ENCODE measurements at places on chromosomes 4 and X.

- H3K4me1 ChIP-seq = no peaks in the 10 kb centered on the region
- no peak overlapping the region for H3K27ac ChIP-seq
- no peaks in the 10 kb centered on the region for H3K27me3 ChIP-seq
- H3K4me3 ChIP-seq = no peak overlapping the region
- DNase-seq = no peak
Measured at GRCh38 chrX:20477836-20478524, 211.3 kb upstream of the RPS6KA3 start.

- DNase-seq = no peak
- H3K27ac ChIP-seq = no peak overlapping the region
- no peaks in the 10 kb centered on the region for H3K27me3 ChIP-seq
- no peaks in the 10 kb centered on the region for H3K36me3 ChIP-seq
- no peaks in the 10 kb centered on the region for H3K4me1 ChIP-seq
Measured at GRCh38 chrX:46208225-46208854, 336.9 kb downstream of the ZNF674 start.

GRCh38 chr4:13654162-13654797, 26.8 kb upstream of the BOD1L1 start:
- DNase-seq = peak; percentile 71
- H3K27ac ChIP-seq = no peak overlapping the region
- no peaks in the 10 kb centered on the region for H3K36me3 ChIP-seq
- no peaks in the 10 kb centered on the region for H3K27me3 ChIP-seq

DNA sequence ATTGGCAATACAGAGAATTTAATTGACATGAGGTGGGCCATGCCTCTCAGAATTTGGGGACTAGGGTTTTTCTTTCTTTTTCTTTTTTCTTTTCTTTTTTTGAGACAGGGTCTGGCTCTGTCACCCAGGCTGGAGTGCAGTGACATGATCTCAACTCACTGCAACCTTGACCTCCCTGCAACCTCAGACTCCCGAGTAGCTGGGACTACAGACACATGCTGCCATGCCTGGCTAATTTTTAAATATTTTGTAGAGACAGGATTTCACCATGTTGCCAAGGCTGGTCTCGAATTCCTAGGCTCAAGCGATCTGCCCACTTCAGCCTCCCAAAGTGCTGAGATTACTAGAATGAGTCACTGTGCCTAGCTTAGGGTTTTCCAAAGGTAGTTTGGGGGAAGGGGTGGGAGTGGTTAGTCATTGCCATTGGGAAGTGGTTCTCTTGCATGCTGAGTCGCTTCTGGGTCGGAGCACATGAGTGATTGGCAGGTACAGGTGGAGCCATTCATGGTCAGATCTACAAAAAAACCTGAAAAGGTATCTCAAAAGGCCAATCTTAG, 54.5 kb downstream of the MID2 start:
- DNase-seq = no peak
- no peaks in the 10 kb centered on the region for H3K4me1 ChIP-seq
- no peaks in the 10 kb centered on the region for H3K27me3 ChIP-seq
- no peak overlapping the region for H3K27ac ChIP-seq
- H3K4me3 ChIP-seq = no peak overlapping the region

DNA sequence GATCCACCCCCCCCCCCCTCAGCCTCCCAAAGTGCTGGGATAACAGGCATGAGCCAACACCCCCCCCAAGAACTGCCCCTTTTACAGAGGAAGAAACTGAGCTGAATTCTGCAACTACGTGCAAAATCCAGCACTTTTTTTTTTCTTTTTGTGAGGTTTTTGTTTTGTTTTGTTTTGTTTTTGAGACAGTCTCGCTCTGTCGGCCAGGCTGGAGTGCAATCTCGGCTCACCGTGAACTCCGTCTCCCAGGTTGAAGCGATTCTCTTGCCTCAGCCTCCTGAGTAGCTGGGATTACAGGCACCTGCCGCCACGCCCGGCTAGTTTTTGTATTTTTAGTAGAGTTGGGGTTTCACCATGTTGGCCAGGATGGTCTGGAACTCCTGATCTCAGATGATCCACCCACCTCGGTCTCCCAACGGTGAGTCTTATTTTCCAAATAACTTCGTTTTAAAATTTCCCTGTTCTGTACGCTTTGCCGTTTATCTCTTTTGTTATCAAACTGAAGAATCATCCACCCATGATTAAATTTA, 4.9 kb downstream of the CRLF2 start:
- H3K4me3 ChIP-seq = peak overlapping the region; percentile 45
- no peaks in the 10 kb centered on the region for H3K27me3 ChIP-seq
- no peaks in the 10 kb centered on the region for H3K36me3 ChIP-seq
- no peak for DNase-seq
- peaks cover 40% of the 10 kb centered on the region for H3K4me1 ChIP-seq
- peak overlapping the region; percentile 50 for H3K27ac ChIP-seq

DNA sequence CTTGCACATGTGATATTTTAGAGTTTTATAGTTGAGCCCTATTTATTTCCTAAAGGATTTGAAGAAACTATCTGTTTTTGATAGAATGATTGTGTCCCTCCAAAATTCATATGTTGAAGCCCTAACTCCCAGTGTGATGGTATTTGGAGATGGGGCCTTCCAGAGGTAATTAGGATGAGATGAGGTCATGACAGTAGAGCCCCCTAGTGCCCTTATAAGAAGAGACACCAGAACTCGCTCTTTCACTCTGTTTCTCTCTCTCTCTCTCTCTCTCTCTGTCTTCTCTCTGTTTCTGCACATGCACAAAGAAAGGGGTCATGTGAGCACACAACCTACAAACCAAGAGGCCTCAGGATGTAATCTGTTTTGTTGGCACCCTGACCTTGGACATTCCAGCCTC, 921.9 kb upstream of the DIAPH2 start:
- no peaks in the 10 kb centered on the region for H3K4me1 ChIP-seq
- no peak for DNase-seq
- no peaks in the 10 kb centered on the region for H3K27me3 ChIP-seq
- H3K4me3 ChIP-seq = no peak overlapping the region
- no peaks in the 10 kb centered on the region for H3K36me3 ChIP-seq

GRCh38 chr4:40721730-40722171, 28.0 kb upstream of the NSUN7 start:
- no peaks in the 10 kb centered on the region for H3K36me3 ChIP-seq
- H3K4me3 ChIP-seq = no peak overlapping the region
- no peaks in the 10 kb centered on the region for H3K27me3 ChIP-seq
- H3K27ac ChIP-seq = no peak overlapping the region
- peaks cover 15% of the 10 kb centered on the region for H3K4me1 ChIP-seq
- no peak for DNase-seq

- H3K4me3 ChIP-seq = no peak overlapping the region
- no peaks in the 10 kb centered on the region for H3K27me3 ChIP-seq
- no peak for DNase-seq
- H3K36me3 ChIP-seq = peaks cover 8% of the 10 kb centered on the region
Measured at GRCh38 chrX:150697641-150698040, 4.4 kb downstream of the MTMR1 start.

- no peak overlapping the region for H3K27ac ChIP-seq
- no peak overlapping the region for H3K4me3 ChIP-seq
- no peaks in the 10 kb centered on the region for H3K4me1 ChIP-seq
Measured at GRCh38 chrX:41148553-41148952, 63.3 kb downstream of the USP9X start.

- H3K4me3 ChIP-seq = no peak overlapping the region
- H3K4me1 ChIP-seq = no peaks in the 10 kb centered on the region
- DNase-seq = no peak
- H3K36me3 ChIP-seq = no peaks in the 10 kb centered on the region
- H3K27ac ChIP-seq = no peak overlapping the region
- H3K27me3 ChIP-seq = no peaks in the 10 kb centered on the region
Measured at GRCh38 chr4:127575888-127576287, 56.9 kb upstream of the INTU start.

DNA sequence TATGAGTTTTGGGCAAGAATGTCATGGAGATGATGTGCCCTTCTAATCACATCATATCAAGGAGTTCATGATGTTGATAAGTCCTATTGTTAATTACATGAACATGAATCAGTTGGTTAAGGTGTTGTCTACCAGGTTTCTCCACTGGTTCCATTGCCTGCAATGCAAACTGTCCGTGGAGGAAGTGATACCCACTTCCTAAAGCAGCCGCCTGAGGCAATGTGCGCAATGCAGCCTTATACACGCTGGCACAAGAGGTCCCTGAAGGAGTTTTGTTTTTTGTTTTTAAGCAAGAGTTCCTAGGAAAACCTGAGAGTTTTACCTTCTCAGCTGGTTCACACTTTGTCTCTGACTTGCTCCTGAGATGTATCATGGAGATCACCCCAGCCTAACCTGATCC, 5.9 kb upstream of the GPKOW start:
- no peaks in the 10 kb centered on the region for H3K36me3 ChIP-seq
- no peak for DNase-seq
- no peak overlapping the region for H3K4me3 ChIP-seq
- no peak overlapping the region for H3K27ac ChIP-seq
- no peaks in the 10 kb centered on the region for H3K4me1 ChIP-seq

- no peaks in the 10 kb centered on the region for H3K4me1 ChIP-seq
- no peak overlapping the region for H3K4me3 ChIP-seq
- H3K27me3 ChIP-seq = no peaks in the 10 kb centered on the region
- no peak overlapping the region for H3K27ac ChIP-seq
Measured at GRCh38 chr4:162874748-162875147, 291.9 kb downstream of the NAF1 start.

- DNase-seq = no peak
- no peaks in the 10 kb centered on the region for H3K36me3 ChIP-seq
- H3K27ac ChIP-seq = no peak overlapping the region
- H3K4me1 ChIP-seq = no peaks in the 10 kb centered on the region
- no peak overlapping the region for H3K4me3 ChIP-seq
- H3K27me3 ChIP-seq = no peaks in the 10 kb centered on the region
Measured at GRCh38 chr4:92677805-92678204, 374.0 kb downstream of the GRID2 start.

DNA sequence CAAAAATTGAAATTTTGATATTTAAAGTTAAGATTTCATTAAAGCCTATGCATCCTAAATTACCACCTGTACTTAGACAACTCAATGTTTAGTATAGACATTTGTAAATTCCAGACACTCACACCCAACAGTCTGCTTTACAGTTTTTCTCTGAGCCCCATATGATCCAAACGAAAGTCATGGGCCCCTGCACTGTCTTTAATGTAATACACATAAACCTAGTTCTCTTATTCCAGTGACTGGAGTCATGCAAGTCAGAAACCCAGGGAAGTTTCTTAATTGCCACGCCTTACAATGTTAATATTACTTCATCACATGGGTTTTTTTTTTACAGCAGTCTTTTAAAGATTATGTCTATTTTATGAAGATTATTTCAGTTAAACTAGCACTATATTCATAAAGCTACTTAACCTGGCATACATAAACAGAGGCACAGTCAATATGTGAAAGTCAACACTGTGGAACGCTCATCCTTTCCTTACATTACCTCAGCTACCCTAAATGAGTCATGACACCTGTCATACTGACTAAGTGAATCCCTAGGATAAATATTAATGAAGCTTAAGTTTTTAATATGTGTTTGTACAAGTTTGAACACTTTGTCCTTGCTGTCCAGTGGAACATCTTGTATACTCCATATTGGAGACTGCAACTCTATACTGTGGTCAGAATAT, 67.7 kb upstream of the H2AZ1 start:
- no peaks in the 10 kb centered on the region for H3K36me3 ChIP-seq
- H3K4me1 ChIP-seq = no peaks in the 10 kb centered on the region
- no peak overlapping the region for H3K27ac ChIP-seq

GRCh38 chr4:139905489-139905888, 239.9 kb downstream of the MGST2 start:
- H3K4me1 ChIP-seq = no peaks in the 10 kb centered on the region
- H3K27me3 ChIP-seq = no peaks in the 10 kb centered on the region
- no peak overlapping the region for H3K4me3 ChIP-seq
- H3K27ac ChIP-seq = no peak overlapping the region

- peaks cover 23% of the 10 kb centered on the region for H3K4me1 ChIP-seq
- H3K27ac ChIP-seq = no peak overlapping the region
- H3K4me3 ChIP-seq = no peak overlapping the region
- no peaks in the 10 kb centered on the region for H3K36me3 ChIP-seq
- no peaks in the 10 kb centered on the region for H3K27me3 ChIP-seq
Measured at GRCh38 chrX:119762718-119763117, 4.3 kb downstream of the SOWAHD start.

GRCh38 chrX:68354879-68355628, 78.2 kb downstream of the OPHN1 start:
- H3K4me3 ChIP-seq = no peak overlapping the region
- no peak for DNase-seq
- no peaks in the 10 kb centered on the region for H3K36me3 ChIP-seq
- no peaks in the 10 kb centered on the region for H3K27me3 ChIP-seq

DNA sequence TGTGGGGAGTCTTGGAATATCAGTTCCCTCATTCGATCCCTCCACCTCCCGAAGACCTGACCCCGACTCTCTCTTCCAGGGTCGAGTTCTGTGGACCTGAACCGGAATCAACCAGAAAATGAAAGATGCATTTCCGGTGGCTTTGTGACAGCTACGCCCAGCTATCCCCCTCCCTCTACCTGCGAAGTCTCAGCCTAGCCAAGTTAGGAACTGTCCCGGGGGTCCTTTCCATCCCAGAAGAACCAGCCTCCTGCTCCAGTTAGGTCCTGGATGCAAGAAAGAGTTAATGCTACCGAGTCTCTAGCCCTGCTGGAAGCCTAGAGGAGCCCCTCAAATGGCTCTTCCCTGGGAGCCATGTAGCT, 13.4 kb upstream of the ETDC start:
- H3K36me3 ChIP-seq = peaks cover 3% of the 10 kb centered on the region
- peaks cover 15% of the 10 kb centered on the region for H3K4me1 ChIP-seq
- H3K27ac ChIP-seq = peak overlapping the region; percentile 55
- no peak for DNase-seq
- H3K4me3 ChIP-seq = peak overlapping the region; percentile 69

- H3K27ac ChIP-seq = no peak overlapping the region
- no peak for DNase-seq
- H3K4me3 ChIP-seq = no peak overlapping the region
Measured at GRCh38 chrX:67725471-67725870, 181.7 kb downstream of the AR start.

- no peak overlapping the region for H3K4me3 ChIP-seq
- no peak for DNase-seq
- no peaks in the 10 kb centered on the region for H3K27me3 ChIP-seq
- H3K27ac ChIP-seq = no peak overlapping the region
- no peaks in the 10 kb centered on the region for H3K4me1 ChIP-seq
Measured at GRCh38 chrX:136975684-136976470, 57.9 kb downstream of the GPR101 start.

GRCh38 chr4:183355405-183355804, 33.2 kb upstream of the CLDN24 start:
- no peak overlapping the region for H3K27ac ChIP-seq
- H3K36me3 ChIP-seq = no peaks in the 10 kb centered on the region
- DNase-seq = no peak
- H3K4me1 ChIP-seq = no peaks in the 10 kb centered on the region
- peaks cover 2% of the 10 kb centered on the region for H3K27me3 ChIP-seq
- H3K4me3 ChIP-seq = no peak overlapping the region

- H3K4me3 ChIP-seq = no peak overlapping the region
- no peak for DNase-seq
- H3K27ac ChIP-seq = no peak overlapping the region
- no peaks in the 10 kb centered on the region for H3K36me3 ChIP-seq
- H3K27me3 ChIP-seq = no peaks in the 10 kb centered on the region
Measured at GRCh38 chrX:85828771-85829170, 218.6 kb downstream of the CHM start.

Measured in CD4-positive, alpha-beta T cell (primary cell).